ENCODE measurements at places on chromosomes 4 and X. TPM values are rescaled to one million over a fixed set of nuclear protein-coding genes. Genes with fewer than 3 reads are reported as not detected.

The UXT gene
- 95.6 TPM for total RNA-seq

The RGN gene
- 0.42 TPM for total RNA-seq

The TMEM255A gene
- not detected for total RNA-seq

The PTTG2 gene
- 0.51 TPM for total RNA-seq

All from dermis blood vessel endothelial cell (primary cell).